ENCODE measurements at places on chromosomes 13 and 19.

DNA sequence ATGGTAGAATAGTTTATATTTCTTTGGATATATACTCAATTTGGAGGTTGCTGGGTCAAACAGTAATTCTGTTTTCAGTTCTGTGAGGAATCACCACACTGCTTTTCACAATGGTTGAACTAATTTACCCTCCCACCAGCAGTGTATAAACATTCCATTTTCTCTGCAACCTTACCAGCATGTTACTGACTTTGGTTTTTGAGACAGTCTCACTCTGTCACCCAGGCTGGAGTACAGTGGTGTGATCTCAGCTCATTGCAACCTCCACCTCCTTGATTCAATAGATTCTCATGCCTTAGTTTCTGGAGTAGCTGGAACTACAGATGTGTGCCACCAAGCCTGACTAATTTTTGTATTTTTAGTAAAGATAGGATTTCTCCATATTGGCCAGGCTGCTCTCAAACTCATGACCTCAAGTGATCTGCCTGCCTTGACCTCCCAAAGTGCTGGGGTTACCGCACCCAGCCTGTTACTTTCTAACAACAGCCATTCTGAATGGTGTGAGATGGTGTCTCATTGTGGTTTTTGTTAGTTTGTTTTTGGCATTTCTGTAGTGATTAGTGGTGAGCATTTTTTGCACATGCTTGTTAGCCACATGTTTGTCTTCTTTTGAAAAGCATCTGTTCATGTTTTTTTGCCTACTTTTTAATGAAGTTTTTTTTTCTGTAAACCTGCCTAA, 12.5 kb downstream of the ZNF714 start:
- no peak for DNase-seq

GRCh38 chr13:36552334-36552733, 120.0 kb downstream of the CCNA1 start:
- no peak for DNase-seq

DNA sequence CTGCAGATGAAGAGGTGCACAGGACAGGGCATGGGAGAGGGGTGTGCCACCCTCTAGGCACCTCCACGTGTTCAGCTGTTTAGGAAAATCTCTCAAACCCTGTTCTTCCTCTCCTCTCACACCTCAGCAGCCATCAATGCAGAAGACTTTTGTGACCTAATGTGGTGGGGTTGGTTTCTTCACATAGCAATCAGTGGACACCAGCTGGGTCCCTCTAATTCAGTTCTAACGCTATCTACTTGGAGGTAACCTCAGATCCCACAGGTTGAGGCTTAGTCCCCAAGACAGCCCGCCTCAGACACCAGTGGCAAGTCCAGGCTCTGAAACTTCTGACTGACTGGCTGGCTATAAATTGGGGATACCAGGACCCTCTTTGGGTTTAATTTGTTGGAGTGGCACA, 69.9 kb upstream of the ANKRD10 start:
- DNase-seq: no peak

- DNase-seq: no peak
Observed at GRCh38 chr13:78036841-78037240, 118.2 kb upstream of the EDNRB start.

GRCh38 chr19:54967611-54968010, 1.4 kb downstream of the NLRP2 start:
- no peak for DNase-seq

DNA sequence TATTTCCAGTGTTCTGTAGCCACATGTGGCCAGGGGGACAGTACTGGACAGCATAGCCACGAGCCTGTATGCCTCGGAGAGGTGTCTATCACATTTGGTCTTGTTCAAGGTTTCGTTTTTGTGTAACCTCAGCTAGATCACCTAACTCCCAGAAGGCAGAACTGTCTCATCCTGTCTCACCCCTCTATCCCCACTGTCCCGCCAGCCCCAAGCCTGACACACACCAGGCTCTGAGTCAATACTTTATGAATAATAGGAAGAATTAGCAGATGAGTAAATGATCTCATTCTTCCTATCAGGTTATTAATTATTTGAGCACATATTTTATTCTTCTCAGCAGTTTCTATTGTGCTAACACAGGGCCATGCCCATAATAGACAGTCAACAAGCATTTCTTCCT, 132.2 kb downstream of the NUFIP1 start:
- no peak for DNase-seq

GRCh38 chr19:19105365-19106055, 32.8 kb downstream of the TMEM161A start:
- DNase-seq: peak; percentile 84

DNA sequence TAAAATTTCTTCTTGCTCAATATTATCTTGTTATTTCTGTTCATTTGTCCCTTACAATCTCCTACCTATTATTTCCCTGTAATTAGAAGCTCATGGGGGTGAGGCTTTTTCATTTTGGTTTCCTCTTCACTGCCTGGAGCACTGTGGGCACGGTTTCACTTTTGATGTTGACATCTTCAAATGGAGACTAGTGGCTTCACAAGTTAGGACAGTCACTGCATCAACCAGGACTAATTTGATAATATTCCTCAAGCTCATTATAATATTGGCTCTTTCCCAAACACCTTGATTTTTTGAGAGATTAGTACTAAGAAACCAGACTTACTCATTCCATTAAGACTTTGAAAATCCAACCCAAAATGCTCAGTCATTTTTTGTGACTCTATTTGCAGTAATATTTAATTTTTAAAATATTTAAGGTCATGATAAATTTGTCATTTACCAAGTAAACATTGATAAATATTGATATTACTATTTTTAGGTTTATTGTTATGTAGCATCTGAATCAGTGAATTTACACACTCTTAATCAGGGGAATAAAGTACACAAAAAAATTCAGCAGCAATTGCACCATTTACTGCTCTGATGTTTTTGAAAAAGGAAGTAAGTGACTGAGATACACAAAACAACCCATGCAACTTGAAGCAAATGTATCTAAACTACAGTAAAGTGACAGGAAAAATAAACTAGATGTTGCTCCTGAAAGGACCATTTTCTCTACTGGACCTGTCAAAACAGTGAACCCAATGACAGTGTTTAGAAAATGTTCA, 28.8 kb upstream of the RCBTB2 start:
- no peak for DNase-seq

DNA sequence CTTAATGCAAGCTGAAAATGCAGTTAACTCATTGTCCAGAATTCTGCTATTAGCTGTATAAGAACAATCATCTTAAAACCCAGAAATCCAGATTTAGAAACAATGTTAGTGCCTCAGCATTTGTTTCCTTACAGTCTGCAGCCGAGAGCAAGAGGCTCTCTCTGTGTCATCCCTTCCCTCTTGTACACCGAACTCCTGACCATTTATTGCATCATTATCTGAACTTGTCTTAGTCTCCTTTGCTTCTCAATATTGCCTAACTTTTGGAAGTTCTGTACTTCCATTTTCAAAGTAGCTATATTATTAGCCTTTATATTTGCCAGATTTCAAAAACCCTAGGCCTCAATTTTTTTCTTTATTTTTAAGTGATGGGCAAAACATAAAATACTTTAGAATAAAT, 27.1 kb downstream of the RNASEH2B start:
- DNase-seq: no peak

- peak; percentile 75 for DNase-seq
Observed at GRCh38 chr19:42281146-42281826, 12.2 kb downstream of the CIC start.

DNA sequence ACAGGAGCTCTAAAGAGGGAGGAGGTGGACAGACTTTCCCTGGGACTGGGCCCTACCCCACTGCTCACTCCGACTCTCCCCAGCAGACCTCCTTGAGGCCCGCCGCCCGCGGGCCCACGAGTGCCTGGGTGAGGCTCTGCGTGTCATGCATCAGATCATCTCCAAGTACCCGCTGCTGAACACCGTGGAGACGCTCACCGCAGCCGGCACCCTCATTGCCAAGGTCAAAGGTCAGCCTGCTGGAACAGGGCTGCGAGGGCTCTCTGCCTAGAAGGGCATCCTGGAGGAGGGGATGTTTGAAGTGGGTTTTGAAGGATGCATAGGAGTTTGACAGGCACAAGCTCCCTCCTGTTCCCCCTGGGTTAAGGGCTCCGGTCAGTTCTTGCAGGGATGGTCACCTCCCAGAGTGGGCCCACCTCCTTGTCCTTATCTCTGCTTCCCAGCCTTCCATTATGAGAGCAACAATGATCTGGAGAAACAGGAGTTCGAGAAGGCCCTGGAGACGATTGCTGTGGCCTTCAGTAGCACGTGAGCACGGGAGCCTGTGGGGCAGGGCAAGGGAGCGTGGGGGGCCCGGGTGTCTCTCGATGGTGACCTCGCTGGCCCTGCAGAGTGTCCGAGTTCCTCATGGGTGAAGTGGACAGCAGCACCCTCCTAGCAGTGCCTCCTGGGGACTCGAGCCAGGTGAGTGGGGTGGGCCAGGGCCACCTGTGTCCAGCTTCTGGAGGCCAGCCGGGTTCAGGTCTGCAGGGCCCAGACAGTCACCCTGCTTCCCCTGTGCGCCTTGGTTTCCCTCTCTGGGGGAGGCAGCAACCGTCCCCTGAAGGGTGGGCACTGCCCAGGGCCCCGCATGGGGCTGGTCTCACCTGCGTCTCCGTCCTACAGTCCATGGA, 6.3 kb downstream of the ARHGAP45 start:
- no peak for DNase-seq

DNA sequence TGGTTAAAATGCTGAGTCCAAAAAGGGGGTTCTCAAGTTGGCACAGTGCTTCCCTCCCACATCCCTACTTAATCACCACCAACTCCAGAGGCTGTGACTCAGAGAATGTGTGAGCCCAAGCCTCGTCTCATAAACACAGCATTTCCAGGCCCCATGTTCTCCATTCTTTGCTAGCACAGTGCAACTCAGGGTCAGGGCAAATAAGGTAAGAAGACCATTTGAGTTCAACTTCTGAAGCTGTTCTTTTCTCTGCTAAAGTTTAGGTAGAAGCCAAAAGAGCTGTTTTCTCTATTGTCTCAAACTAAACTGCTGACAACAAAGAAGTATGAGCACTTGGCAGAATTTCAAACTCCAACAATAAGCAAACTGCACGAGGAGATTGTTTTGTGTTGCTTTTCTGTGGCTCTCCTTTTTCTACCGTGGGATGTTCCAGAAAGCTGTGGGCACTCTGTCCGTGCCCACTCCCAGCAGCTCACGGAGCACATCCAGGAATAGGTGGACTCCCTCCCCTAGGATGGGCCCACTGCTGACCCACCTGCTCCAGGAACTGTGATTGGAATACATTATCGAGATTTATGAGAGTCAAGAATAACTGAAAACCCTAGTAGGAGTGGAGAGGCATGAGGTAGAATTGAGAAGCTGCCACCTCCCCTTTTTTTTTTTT, 494.3 kb downstream of the COG6 start:
- peak; percentile 89 for DNase-seq

GRCh38 chr19:33750587-33751435, 45.9 kb upstream of the KCTD15 start:
- no peak for DNase-seq

DNA sequence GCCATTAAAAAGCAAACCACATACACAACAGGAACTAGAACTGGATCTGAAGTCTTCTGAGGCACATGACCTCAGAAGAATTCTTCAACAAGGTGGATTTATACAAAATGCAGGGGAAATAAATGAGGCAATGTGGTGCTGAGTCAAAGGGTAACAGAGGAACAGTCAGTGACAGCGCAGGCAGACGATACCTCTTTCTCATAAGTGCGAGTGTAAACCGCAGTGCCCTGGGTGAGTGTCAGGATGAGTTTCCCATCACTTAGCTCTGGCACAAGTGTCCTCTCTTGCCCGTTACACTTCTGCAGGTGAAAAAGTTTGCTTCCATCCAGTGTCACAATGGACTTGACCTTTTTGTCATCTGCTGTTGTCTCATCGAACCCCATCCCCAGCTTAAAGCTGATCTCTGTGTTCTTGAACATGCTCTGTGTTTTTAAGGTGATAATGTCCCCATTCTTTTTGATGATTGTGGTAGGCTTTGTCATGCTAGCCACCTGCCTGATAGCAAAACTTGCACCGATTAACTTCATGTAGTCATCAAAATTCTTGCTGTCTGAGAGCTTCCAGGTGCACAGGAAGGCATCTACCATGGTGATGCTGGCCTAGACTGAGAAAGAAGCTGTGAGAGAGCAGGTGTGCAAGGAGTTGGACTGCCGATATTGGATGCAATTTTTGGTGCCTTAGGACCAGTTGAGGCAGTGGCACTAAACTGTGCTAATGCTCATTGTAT, 97.3 kb downstream of the AKAP11 start:
- no peak for DNase-seq

GRCh38 chr13:33349986-33350826, 64.7 kb upstream of the STARD13 start:
- DNase-seq: peak; percentile 70

DNA sequence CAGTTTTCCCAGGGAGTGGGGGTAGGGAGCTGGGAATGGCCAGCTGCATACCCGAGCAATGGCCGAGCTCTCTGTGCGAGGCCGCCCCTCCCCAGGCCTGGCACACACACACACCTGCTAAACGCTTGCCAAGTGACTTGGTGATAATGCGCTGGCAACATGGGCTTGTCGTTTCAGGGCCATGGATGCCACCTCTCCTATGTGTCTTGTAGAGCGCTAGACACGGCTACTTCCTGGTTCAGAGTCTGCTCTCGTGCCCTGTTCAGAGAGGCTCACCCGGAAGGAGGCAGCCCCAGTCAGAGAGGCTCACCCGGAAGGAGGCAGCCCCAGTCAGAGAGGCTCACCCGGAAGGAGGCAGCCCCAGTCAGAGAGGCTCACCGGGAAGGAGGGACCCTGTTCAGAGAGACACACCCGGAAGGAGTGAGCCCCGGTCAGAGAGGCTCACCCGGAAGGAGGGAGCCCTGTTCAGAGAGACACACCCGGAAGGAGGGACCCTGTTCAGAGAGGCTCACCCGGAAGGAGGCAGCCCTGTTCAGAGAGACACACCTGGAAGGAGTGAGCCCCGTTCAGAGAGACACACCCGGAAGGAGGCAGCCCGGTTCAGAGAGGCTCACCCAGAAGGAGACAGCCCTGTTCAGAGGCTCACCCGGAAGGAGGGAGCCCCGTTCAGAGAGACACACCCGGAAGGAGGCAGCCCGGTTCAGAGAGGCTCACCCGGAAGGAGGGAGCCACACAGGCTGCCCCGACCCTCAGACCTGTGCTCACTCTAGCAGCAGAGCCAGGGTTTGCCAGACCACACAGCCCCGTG, 4.2 kb downstream of the ADPRHL1 start:
- DNase-seq: peak; percentile 46

- DNase-seq: peak; percentile 92
Observed at GRCh38 chr19:15672580-15673175, at the start of gene CYP4F12. Gene CYP4F12, plus strand, starts transcription at chr19:15673087. Its CDS starts 443 bp downstream, at chr19:15673530.

GRCh38 chr13:73065665-73066340, 7.0 kb downstream of the KLF5 start:
- no peak for DNase-seq

- DNase-seq: no peak
Observed at GRCh38 chr13:24627090-24627714, 53.0 kb upstream of the ATP12A start.

DNA sequence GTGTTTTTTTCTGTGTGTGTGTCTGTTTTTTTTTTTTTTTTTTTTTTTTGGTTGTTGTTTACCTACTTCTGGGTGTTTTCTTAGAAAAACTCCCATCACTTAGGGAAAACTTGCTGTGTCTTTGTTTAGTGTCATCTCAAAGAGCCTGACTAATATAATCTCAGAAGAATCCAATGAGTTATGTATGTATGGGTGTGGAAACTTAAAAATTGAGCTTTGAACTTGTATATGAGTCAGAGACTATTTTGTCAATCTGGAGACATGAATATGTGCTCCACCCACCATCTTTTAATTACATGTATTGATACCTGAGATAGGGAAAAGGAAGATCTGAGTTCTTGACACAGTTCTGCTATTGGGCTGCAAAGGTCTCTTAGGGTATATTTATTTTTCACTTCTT, 140.7 kb upstream of the SPRY2 start:
- DNase-seq: no peak
